ENCODE measurements at places on chromosomes 12 and 14.

GRCh38 chr14:49955024-49955423, 62.1 kb downstream of the ARF6 start:
- DNase-seq, result no peak

- DNase-seq, result no peak
These were observed 1276.4 kb downstream of the SLC16A7 start for GRCh38 chr12:60872219-60872618.

- DNase-seq, result no peak
These were observed 221.5 kb downstream of the KCNC2 start for GRCh38 chr12:74988156-74988555.

DNA sequence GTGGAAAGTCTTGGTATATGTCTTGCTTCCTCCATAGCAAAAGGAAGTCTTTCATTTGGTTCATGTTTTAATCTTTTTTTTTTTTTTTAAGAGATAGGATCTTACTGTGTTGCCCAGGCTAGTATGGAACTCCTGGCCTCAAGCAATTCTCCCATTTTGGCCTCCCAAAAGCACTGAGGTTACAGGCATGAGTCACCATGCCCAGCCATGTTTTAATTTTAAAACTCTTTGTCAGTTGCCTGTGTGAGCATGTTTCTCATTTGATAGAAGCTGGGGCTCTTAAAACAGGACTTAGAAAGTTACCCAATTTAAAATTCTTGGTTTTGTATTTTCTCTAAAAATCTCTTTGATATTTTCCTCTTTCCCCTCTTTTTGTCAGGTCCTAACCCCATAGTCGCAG, 45.0 kb upstream of the REP15 start:
- DNase-seq, result no peak

DNA sequence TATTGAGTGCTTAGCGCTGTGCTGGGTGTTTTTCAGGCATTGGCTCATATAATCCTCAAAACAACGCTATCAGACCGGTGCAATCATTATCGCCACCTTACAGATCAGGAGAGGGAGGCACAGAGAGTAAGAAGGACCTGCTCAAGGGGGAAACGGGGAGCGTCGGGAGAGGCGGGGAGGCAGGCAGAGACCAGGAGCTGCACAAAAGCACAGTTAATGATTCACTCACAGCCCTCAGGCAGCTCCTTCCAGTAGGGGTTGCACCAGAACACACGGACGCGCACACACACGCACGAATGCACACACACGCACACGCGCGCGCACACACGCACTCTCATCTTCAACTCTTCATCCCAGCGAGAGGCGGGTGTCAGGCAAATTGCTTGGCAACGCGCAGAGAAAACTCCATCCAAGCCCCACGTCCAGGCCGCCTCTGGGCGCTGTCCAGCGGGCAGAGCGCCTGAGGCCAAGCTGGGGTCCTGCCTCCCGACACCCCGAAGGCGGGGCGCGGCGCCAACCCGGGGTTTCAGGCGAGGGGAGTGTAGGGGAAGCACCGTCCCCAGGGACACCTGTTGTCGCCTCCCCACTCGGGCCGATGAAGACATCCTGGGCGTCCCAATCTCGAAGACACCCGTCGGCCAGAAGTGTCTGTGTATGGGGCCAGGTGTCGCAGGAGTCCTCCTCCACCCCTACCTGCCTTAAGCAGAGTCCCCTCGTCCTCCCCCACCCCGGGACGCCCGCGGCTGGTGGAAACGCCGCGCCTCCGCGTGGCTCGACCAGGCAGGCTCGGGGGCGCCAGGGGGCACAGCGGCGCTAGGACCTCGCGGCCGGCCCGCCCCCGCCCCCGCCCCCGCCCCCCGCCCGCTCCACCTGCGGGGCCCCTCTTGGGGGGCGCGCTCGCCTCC, 35.5 kb upstream of the STON2 start:
- peak; percentile 24 for DNase-seq

DNA sequence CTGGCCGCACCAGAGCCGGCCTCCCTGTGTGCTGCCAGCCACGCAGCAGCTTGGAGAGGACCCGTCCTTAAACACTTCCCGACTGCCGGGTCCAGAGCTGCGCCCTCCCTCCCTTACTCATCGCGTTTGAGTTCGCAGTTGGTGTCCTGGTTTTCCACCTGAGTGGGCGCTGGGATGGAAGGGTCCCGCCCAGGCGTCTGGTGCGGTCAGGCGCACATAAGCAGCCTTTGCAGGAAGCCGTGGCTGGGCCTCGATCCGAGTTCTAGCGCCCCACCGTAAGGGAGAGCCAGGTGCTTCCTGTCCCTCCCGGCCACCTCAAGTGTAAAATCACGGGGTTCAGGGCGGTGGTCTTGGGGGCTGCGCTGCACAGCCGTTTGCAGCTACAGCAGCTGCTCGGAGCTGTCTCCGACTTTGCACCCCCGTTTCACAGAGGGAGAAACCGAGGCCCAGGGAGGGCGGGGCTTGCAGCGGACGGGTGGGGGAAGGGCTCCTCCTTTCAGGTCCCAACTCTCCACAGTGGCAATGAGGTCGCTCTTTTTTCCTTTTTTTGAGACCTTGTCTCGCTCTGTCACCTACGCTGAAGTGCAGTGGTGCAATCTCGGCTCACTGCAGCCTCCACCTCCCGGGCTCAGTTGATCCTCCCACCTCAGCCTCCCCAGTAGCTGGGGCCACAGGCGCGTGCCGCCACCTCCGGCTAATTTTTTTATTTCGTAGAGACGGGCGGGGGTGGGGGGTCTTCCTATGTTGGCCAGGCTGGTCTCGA, 51.3 kb downstream of the LRCOL1 start:
- no peak for DNase-seq

GRCh38 chr14:100297320-100298300, 8.6 kb downstream of the SLC25A29 start:
- DNase-seq, result peak; percentile 67

DNA sequence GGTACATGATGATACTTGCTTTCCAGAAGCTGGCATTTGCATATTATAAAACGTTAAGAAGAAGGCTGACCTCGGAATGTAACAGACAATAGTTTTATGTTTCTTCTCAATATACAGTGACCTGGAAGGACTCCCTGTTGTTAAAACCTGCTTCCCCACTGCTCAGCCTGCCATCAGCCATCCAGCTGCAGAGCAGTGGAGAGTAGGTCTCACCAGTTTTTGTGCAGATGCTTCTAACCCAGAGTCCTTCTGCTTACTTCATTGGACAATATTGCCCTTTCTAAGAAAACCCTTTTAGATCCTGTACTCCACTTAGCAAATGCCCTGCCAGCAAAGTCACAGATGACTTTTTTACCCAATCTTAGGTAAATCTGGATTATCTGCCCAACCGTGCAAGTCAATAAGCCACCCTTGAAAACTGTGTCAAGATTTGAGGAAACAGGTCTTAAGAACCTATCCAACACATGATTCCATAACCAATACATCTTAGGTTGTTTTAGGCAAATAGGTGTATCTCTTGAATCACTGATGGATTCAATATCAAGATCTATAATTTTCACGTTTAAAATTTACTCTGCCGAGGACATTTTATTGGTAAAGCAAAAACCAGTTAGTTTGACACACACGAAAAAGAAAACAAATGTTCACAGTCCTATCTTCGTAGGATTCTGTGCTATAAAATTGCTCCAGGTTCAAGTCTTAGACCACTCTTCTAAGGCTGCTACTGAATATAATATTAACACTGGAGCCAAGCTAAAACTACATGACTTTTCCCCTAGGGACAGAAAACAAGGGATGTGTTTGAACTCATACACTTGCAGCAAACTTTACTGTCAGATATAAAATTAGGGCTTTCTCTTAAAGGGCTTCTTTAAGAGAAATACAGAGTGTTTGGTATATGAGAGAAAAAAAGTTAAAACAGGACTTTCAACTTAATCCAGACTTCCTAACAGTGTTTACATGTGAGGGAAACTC, 5.7 kb downstream of the PHLDA1 start:
- DNase-seq, result peak; percentile 90

DNA sequence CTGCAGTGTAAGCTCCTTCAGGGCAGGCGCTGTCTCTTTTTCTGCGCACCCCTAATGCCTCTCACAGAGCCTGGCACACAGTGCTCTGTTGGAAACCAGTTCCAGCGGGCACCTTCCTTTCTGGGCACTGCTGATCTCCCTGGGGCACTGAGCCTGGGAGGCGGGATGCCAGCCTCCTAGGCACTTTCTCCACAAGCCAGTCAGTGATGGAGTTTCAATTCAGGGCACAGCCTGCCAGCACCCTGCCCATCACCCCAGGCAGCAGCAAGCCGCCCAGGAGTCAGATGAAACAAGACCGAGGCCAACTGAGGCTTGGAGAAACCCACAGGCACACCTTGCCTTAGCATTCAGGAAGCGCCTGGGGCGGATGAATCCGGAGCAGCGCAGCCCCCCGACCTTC, 5.7 kb upstream of the CTDSP2 start:
- DNase-seq, result no peak

DNA sequence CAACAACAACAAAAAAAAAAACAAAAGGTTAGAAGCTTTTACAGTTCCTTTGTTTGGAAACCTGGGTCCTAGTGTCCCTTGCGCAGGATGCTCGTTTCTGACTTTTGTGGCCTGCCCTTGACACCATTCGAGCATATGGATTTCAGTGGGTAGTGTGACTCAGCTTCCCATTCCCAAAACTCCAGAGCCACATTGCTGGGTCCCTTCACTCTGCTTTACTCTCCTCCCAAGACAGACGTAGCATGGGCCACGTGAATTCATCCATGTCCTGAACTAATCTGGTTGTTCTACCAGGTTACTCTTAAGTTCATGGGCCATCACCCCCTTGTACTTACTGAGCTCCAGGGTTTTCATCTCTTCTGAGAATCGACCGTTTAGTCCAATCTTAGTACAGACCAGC, 68.0 kb upstream of the MAX start:
- no peak for DNase-seq

GRCh38 chr14:93304771-93305170, 28.1 kb downstream of the BTBD7 start:
- no peak for DNase-seq

GRCh38 chr12:28851781-28852180, 297.3 kb upstream of the FAR2 start:
- peak; percentile 20 for DNase-seq

- no peak for DNase-seq
These were observed 177.8 kb upstream of the EEA1 start for GRCh38 chr12:93106910-93107309.

- DNase-seq, result no peak
These were observed 27.5 kb downstream of the ADGRD1 start for GRCh38 chr12:130981074-130981742.

Measured in astrocyte of the spinal cord (primary cell).